ENCODE measurements at places on chromosomes 5 and 9.

DNA sequence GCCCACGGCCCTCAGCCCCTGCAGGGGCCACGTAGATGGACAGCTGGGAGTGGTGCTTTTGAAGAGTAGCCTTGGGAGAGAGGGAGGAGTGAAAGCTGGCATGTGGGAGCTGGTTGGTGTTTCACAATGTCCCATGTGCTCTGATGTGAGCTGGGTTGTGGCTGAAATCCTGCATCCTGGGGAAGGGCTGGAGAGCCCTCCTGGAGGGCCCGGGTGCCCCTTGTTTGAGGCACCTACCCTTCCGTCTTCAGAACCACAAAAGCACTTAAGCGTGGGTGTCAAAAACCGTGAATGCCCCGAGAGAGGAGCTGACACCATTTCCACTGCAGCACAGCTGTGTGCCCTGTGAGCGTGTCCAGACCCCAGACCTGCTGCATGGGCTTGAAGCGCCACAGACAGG lies 199.1 kb upstream of the ZNF618 start:
- H3K27ac ChIP-seq = no peak overlapping the region
- H3K4me1 ChIP-seq = no peaks in the 10 kb centered on the region
- no peak overlapping the region for H3K4me3 ChIP-seq
- H3K36me3 ChIP-seq = no peaks in the 10 kb centered on the region

DNA sequence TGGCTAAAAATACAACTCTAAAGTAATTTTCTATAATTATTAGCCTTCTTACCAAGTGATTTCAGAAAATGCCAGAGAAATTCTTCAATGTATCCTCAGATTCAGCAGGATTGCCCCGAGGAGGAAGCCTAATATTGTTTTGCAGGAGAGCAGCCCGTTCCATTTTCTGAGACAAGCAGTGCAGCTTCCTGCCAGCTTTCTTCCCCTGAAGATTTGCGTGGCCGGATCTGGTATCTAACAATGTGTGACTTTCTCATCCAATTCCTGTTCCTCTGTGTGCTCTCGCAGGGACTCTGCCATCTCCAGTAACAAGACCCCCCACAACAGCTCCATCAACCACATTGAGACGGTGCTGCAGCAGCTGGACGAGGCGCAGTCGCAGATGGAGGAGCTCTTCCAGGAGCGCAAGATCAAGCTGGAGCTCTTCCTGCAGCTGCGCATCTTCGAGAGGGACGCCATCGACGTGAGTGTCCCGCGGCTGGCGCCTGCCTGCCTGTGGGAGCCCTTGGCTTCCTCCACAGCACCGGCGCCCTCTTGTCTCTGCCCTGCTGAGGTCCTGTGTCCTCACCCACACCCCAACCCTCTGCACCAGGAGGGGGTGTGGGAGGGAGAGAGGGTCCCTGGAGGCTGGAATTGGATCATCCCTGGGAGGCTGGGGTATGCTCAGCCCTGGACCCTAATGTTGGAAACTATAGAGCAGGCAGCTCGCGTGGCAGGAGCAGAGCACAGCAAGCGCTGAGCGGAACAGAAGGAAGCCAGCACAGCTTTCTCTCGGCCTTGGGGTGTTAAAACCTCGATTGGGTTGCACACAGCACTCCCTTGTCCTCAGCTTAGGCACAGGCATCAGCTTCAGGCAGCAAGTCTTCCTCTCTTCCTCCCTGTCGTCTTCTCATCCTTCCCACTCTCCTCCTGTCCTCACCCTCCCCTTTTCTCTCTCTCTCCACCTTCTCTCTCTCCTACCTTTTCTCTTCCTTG lies 216.2 kb downstream of the TRIO start:
- no peaks in the 10 kb centered on the region for H3K36me3 ChIP-seq
- no peak for DNase-seq
- peaks cover 2% of the 10 kb centered on the region for H3K4me1 ChIP-seq
- H3K27ac ChIP-seq = no peak overlapping the region

- no peaks in the 10 kb centered on the region for H3K36me3 ChIP-seq
- H3K27ac ChIP-seq = no peak overlapping the region
- no peak overlapping the region for H3K4me3 ChIP-seq
- no peak for DNase-seq
- H3K27me3 ChIP-seq = no peaks in the 10 kb centered on the region
- H3K4me1 ChIP-seq = no peaks in the 10 kb centered on the region
These were observed 64.8 kb upstream of the ADCY2 start for GRCh38 chr5:7331131-7331530.

GRCh38 chr9:131593091-131593820 lies 47.9 kb downstream of the PRRT1B start:
- DNase-seq = no peak
- H3K4me3 ChIP-seq = no peak overlapping the region
- peaks cover 25% of the 10 kb centered on the region for H3K4me1 ChIP-seq
- peaks cover 75% of the 10 kb centered on the region for H3K36me3 ChIP-seq
- no peaks in the 10 kb centered on the region for H3K27me3 ChIP-seq

- no peak overlapping the region for H3K27ac ChIP-seq
- no peak for DNase-seq
- no peak overlapping the region for H3K4me3 ChIP-seq
- no peaks in the 10 kb centered on the region for H3K27me3 ChIP-seq
- H3K36me3 ChIP-seq = no peaks in the 10 kb centered on the region
These were observed 24.1 kb downstream of the SLC1A3 start for GRCh38 chr5:36630201-36631145.

DNA sequence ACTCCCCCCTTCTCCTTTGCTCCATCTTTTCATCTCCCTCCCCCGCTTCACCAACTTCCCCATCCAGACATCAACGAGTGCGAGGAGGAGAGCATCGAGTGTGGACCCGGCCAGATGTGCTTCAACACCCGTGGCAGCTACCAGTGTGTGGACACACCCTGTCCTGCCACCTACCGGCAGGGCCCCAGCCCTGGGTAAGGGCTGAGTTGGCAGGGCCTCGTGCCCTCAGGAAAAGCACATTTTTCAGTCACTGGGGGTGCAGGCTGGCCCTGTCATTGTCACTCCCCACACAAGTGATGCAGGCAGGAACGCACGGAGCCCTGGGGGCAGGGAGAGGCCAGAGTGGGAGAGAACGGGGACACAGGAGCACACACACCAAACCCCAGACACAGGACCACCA lies 12.4 kb upstream of the ASS1 start:
- DNase-seq = no peak
- no peaks in the 10 kb centered on the region for H3K36me3 ChIP-seq
- H3K27me3 ChIP-seq = peaks cover 82% of the 10 kb centered on the region
- no peak overlapping the region for H3K27ac ChIP-seq
- H3K4me3 ChIP-seq = no peak overlapping the region

- no peaks in the 10 kb centered on the region for H3K27me3 ChIP-seq
- DNase-seq = no peak
- peaks cover 7% of the 10 kb centered on the region for H3K36me3 ChIP-seq
These were observed 44.4 kb downstream of the HMGCR start for GRCh38 chr5:75381456-75381855.

DNA sequence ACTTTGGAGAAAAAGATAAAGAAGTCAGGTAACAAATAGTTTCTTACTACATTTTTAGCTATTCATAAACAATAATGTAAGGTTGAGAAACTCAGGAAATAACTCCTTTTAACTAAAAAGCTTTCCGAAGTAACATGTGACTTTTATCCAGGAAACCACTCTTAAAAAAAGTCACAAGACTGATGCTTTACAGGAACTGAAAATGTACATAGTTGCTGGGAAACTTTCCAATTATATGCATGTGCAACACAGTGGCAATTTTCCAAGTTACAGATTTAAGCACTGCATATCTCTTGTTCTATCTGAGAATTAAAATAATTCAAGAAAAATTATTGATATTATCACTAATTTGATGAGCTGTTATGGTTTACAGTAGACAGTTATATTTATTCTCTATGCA lies 105.2 kb downstream of the CDH10 start:
- no peaks in the 10 kb centered on the region for H3K27me3 ChIP-seq
- DNase-seq = no peak
- no peaks in the 10 kb centered on the region for H3K36me3 ChIP-seq
- H3K4me3 ChIP-seq = no peak overlapping the region
- H3K4me1 ChIP-seq = no peaks in the 10 kb centered on the region
- H3K27ac ChIP-seq = no peak overlapping the region

GRCh38 chr5:115510145-115510645 lies 34.4 kb downstream of the FEM1C start:
- H3K4me1 ChIP-seq = no peaks in the 10 kb centered on the region
- no peaks in the 10 kb centered on the region for H3K36me3 ChIP-seq
- H3K27me3 ChIP-seq = no peaks in the 10 kb centered on the region
- no peak overlapping the region for H3K27ac ChIP-seq

GRCh38 chr5:28707706-28708105 lies 1669.3 kb upstream of the CDH9 start:
- H3K4me1 ChIP-seq = no peaks in the 10 kb centered on the region
- no peak overlapping the region for H3K4me3 ChIP-seq
- H3K36me3 ChIP-seq = no peaks in the 10 kb centered on the region
- DNase-seq = no peak
- no peaks in the 10 kb centered on the region for H3K27me3 ChIP-seq

DNA sequence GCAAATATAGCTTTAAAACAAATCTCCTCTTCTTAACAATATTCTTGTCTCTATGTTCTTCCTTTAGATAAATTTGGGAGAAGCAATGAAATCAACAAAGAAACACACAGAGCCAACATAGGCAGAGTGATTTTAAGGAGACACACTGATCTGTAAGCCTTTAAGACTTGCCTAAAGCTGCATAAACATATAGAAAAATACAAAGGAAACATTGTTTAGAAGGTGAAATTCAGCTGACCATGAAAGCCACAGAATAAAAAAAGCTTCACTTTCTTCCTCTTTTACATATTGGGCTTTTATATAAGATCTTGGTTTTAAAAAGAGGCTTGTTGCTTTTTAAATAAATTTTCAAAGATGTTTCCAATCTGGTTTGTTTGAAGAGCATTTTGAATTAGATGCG lies 1277.5 kb downstream of the EFNA5 start:
- no peak overlapping the region for H3K27ac ChIP-seq
- DNase-seq = no peak
- no peaks in the 10 kb centered on the region for H3K36me3 ChIP-seq

GRCh38 chr9:81915801-81916505 lies 12.3 kb upstream of the SPATA31D4 start:
- DNase-seq = no peak
- no peak overlapping the region for H3K27ac ChIP-seq
- no peak overlapping the region for H3K4me3 ChIP-seq
- H3K36me3 ChIP-seq = no peaks in the 10 kb centered on the region

GRCh38 chr9:32706004-32706724 lies 70.7 kb upstream of the TAF1L start:
- no peaks in the 10 kb centered on the region for H3K27me3 ChIP-seq
- no peak overlapping the region for H3K27ac ChIP-seq
- H3K4me1 ChIP-seq = no peaks in the 10 kb centered on the region
- H3K36me3 ChIP-seq = no peaks in the 10 kb centered on the region
- no peak overlapping the region for H3K4me3 ChIP-seq

DNA sequence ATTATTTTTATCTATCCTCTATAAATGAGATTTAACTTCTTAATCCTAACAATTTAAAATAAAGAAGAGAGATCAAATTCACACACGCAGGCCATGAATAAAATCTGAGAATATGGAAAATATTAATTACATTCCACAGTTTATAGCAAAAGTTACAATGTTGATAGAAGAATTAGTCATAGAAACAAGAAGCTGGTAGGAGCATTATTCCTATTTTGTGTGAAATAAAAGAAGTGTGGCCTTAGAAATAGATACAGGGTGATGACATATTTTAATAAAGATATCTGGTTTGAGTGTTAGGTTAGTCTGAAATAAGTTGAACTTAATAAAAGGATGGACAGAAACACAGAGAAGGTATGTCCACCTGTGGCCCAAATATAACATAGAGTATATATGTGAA lies 790.4 kb upstream of the NUDT12 start:
- no peaks in the 10 kb centered on the region for H3K36me3 ChIP-seq
- no peak for DNase-seq
- H3K4me1 ChIP-seq = no peaks in the 10 kb centered on the region
- H3K27me3 ChIP-seq = no peaks in the 10 kb centered on the region
- no peak overlapping the region for H3K4me3 ChIP-seq

DNA sequence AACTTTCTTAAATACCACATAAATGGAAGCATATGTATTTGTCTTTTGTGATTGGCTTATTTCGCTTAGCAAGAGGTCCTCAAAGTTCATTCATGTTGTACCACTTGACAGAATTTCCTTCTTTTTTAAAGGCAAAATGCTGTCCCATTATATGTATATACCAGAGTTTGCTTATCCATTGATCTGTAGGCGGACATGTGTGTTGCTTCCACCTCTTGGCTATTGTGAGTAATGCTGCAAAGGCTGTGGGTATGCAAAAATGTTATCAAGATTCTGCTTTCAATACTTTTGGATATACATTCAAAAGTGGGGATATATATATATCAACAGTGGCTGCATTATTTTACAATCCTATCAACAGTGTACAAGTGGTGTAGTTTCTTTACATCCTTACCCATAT lies 271.0 kb downstream of the PRR16 start:
- DNase-seq = no peak
- H3K27me3 ChIP-seq = no peaks in the 10 kb centered on the region
- H3K36me3 ChIP-seq = no peaks in the 10 kb centered on the region
- H3K4me1 ChIP-seq = no peaks in the 10 kb centered on the region

GRCh38 chr5:172730981-172731679 lies 39.9 kb downstream of the DUSP1 start:
- no peak overlapping the region for H3K27ac ChIP-seq
- H3K27me3 ChIP-seq = no peaks in the 10 kb centered on the region
- H3K36me3 ChIP-seq = no peaks in the 10 kb centered on the region
- H3K4me1 ChIP-seq = no peaks in the 10 kb centered on the region
- H3K4me3 ChIP-seq = no peak overlapping the region
- DNase-seq = no peak

DNA sequence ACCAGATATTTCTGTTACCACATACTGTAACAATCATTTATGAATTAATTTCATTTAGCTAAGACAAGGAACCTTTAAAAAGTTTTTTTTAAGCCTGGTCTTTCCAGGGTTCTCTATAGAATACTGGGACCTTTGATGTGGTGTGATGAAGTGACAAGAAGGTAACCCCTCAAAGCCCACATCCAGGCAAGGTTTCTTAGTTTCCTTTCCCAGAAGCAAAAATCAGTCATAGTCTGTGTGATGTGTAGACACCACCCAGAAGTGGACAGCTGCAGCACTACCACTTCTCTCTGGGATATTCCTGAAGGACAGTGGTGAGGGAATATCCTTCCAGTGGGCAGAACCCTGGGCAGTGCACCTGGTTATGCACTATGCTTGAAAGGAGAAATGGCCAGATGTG lies 115.6 kb downstream of the TTC39B start:
- H3K27ac ChIP-seq = no peak overlapping the region
- H3K36me3 ChIP-seq = no peaks in the 10 kb centered on the region
- no peaks in the 10 kb centered on the region for H3K27me3 ChIP-seq
- no peak overlapping the region for H3K4me3 ChIP-seq
- no peaks in the 10 kb centered on the region for H3K4me1 ChIP-seq
- no peak for DNase-seq

- H3K4me3 ChIP-seq = no peak overlapping the region
- no peak overlapping the region for H3K27ac ChIP-seq
- no peak for DNase-seq
- no peaks in the 10 kb centered on the region for H3K4me1 ChIP-seq
These were observed 12.6 kb downstream of the HSD17B3 start for GRCh38 chr9:96289392-96289791.

Measured in T-cell (primary cell).